GM18507 (cell line): ENCODE measurements at places on chromosomes 1 and 21.

DNA sequence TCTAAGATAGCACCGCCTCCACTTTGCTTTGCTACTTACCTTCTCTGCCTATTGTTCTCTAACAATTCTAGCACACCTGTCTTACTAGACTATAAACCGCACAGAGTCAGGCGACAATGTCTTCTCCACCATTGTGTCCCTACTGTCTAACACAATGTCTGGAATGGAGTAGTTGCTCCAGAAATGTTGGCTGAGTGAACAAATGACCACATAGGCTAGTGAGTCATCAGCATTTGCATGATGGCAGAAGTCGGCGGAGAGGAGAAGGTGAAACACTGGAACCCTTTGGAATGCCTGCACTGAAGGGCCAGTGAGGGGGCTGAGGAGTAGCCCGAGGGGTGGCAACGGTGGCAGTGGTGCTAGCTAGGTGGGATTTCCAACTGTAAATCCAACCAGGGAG is 14.0 kb upstream of the PABPC4 start:
- DNase-seq = no peak

DNA sequence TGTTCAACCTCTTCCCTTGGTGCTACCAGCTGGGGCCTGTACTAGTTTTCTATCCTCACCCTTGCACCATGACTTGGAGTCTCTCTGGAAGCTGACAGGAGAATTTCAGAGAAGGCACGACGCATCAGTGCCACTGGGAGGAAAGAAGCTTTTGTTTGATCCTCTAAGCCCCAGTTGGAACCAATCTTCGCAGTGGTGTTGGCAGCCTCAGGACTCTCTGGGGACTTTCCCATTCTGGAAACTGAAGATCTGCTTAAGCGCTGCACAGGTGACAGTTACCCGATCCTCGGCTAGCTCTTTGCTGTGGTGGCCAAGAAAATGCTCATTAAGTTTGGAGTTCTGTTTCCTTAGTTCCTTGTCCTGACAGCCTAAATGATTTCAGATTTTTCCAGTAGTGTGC is 222.3 kb downstream of the RHOU start:
- DNase-seq = no peak

DNA sequence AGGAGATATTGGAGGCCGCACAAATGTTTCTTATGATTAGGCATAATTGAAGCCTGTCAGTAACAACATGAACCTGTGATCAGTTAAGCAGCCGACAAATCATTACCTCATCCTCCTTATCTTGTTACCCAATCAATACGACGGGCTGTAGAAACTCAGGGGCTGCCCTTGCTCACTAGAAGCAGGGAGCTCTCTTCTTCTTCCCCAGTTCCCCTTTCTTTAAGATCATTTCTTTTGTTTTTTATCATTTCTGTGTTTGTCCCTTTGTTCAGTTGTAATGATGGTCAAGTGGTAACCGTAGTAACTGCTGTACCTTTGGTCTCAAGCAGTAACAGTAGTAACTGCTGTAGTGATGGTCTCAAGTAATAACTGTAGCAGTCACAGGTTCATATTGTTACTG is 13.8 kb upstream of the FCGR2A start:
- no peak for DNase-seq

GRCh38 chr1:119449971-119450370 is 35.0 kb downstream of the HSD3B2 start:
- no peak for DNase-seq

DNA sequence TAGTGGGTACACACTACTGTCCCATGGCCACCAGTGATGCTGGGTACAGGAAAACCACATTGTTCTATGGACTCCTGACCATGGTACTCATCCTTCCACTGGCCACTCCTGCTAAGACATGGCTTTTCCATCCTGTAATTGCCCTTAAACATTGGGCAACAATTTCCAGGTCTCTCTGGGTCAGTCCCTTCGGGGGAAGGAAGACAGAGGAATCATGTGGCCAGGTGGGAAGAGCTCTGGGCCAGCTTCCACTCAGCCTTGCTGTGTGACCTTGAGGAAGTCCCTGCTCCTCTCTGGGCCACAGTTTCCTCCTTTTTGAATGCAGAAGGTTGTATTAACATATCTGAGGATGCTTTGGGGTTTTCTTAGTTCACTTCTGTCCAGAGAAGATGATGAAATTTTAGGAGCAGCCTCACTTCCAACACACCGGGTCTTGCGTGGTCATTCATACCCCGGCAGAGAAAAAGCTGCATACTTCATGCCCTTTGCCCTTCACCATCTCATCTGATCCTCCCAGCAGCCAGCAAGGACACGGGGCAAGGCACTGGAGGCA is 50.8 kb downstream of the SRRM1 start:
- DNase-seq = no peak

DNA sequence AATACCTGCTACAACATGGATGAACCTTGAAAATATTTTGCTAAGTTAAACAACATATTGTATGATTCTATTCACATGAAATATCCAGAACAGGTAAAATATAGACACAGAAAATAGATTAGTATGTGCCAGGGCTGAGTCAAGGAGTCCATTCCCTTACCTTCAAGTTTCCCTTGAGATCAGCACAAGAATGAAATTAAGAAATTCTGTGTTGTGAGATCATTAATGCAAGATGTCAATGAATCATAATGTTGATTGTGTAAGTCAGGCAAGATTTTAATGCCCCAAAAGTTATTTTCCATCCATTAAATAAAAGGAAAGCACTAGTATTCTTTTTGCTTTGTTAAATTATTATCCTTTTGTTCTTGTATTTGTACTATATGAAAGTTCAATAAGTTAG is 139.4 kb downstream of the MRPL39 start:
- no peak for DNase-seq

DNA sequence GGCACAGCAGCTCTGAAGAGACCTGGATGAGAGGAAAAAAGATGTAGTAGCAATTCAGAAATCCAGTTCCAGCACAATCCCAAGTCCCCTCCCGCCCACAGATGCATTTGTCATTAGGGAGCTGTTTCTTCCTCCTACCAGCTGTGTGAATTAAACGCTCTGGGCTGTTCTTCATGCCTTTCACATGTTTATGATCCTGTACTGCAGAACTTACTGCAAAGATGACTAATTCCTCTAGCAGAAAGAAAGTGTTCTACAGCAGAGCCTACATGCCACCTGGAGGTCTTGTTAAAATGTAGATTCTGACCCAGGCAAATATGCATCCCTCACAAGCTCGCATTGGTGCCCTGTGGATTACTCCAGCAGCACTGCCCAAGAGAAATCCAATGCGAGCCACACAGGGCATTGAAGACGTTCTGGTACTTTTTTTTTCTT is 6.5 kb downstream of the ENO1 start:
- no peak for DNase-seq

DNA sequence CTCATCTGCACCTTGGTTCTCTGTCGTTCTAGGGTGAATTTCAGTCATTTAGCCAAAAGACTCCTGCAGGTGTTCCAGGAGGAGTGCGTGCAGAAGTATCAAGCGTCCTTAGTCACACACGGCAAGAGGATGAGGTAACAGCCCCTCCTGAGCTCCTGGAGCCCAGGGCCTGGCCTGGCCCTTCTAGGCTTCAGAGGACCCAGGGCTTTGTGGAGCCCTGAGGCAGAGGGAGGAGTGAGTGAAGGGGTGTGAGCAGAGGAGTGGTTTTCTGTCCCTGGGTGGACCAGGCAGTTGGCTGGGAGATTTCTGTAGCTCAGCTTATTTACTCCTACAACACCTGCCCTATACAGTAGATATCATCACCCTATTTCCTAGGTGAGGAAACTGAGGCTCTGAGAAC is 15.7 kb upstream of the RASSF5 start:
- no peak for DNase-seq

- no peak for DNase-seq
Observed at GRCh38 chr21:42670058-42670880, 16.8 kb downstream of the PDE9A start.

- DNase-seq = no peak
Observed at GRCh38 chr1:105724286-105724685, 1332.2 kb upstream of the PRMT6 start.

DNA sequence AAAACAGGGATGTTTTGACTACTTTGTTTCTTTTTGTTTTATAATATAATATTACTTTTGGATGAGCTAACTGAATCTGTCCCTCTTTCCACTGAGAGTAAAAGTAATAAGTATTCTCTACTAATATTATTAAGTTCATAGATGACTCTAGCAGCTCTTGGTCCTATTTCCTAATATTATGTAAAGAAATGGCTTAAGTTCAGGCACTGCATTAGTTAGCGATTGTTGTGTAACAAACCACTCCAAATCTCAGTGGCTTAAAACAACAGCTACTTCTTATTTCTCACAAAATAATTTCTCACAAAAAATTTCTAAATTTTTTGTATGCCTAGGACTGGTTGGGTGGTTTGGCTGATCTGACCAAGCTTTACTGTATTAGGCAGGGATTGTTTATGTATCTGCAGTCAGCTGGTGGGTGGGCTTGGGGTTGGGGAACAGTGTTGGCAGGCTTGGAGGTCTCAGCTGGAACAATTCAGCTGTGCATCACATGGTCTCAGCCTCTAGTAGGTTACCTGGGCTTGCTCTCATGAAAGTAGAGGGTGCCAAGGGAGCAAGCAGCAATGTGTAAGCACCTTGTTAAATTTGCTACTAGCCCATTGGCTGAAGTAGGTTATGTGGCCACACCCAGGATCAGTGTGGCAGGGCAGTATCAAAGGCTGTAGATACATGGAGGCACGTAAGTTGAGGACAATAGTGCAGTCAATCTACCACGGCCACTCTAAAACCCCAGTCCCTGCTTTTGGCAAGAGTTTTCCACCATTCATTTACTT is 8.8 kb upstream of the CCT8 start:
- no peak for DNase-seq

DNA sequence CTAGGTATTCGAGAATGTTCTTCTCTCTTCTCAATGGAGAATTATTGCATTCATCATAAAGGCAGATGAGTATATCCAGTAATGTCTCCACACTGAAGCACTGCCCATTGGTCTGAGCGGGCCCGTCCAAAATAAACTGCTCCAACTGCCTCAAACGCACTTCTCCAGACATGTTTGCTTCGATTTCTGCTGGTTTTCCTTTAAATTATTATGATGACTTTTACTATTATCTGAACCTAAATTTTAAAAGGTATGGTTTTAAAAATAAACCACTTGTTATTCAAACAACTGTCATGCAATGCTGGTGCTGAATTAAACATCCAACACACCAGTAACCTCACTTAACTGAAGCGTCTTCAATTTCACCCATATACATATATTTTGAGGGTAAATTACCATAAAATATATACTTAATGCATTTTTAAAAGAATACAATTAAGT is 1.3 kb downstream of the CDC42BPA start:
- DNase-seq = no peak

- DNase-seq = no peak
Observed at GRCh38 chr1:207069858-207070506, 16.9 kb downstream of the PFKFB2 start.

DNA sequence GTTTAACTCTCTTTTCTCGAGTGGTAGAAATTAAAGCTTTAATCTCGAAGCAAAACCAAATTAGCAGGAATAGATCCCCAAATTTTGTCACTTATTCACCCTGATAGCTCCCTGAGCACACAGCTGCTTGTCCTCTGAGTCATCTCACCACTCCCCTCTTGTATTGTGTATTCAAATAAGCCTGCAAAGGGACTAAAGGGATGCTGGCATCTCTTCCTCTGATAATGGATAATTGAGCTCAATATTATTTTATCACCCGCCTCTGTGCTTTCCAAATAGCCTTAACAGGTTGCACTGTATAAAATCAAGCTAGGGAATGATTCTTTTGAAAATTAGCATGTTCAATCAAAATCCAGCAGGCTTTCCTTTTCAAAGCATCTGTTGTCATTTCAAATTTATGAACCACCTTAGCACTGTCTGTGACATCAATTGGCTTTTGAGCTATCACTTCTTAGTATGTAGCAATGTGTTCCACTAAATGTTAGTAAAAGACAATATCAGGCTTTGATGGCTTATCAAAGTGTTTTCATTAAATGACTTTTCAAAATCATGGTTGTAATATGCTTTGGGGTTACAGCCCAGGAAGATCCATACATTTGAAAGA is 561.6 kb downstream of the PLA2G4A start:
- no peak for DNase-seq

DNA sequence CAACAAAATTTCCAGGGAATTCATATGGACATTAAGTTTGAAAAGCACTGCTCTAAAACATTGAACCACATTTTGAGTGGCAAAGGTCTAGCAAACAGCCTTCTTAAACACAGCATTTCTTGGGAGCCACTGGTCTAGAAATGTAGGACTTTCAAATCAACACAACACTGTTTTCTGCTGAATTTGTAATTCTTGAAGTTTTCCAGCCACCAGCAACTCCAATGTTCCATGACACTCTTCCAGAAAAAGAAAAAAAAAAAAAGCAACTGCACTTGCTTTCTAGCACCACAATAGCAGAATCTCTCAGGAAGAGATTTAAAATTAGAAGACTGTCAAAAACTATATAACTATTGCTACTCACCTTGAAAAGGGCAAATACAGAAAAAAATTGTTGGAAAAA is 4.5 kb downstream of the SYDE2 start:
- DNase-seq = no peak

DNA sequence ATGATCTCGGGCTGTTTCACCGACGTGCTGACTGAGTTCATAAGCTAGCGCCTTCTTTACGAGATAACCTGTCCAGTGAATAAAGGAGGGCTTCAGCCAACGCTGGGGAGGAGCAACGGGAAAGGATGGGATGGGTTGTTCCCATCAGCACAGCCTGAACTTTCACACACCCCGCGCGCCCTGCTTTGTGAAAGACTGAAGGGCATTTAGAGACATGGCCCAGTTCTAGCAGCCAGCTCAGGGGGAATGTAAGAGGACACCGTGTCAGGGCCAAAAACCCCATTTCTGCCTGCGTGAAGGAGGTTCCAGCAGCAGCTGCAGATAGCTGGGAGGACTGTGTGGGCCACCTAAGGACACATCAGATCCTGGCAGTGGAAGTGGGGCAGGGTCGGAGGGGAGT is 255.1 kb upstream of the RAB4A start:
- no peak for DNase-seq

- DNase-seq = no peak
Observed at GRCh38 chr1:4137621-4138415, 237.7 kb upstream of the C1orf174 start.

DNA sequence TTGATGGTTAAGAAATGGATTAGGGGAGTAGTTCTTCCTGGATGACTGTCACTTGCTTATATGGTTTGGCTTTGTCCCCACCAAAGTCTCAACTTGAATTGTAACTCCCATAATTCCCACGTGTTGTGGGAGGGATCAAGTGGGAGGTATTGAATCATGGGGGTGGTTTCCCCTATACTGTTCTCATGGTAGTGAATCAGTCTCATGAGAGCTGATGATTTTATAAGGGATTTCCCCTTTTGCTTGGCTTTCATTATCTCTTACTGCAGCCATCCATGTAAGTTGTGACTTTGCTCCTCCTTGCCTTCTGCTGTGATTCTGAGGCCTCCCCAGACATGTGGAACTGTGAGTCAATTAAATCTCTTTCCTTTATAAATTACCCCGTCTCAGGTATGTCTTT is 1621.1 kb downstream of the MRPL39 start:
- no peak for DNase-seq

GRCh38 chr1:172144445-172145061 is 275.9 kb upstream of the C1orf105 start:
- no peak for DNase-seq

DNA sequence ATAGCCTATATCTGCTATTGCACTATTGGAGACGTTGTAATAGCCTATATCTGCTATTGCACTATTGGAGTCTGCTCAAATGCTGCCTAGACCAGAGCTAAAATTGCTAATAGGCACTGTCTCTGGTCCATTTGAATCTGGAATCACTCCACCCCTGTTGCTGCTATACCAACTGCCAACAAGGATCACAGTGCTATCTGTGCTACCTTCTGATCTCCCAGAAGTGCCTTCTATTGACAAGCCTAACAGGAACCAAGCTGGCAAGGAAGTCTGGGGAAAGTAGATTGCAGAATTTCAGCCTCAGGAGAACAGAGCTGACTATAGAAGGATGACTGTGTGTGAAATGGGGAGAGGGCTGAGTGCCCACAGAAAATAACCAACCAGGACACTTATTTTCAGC is 15.9 kb downstream of the RWDD3 start:
- DNase-seq = no peak
